ENCODE measurements at places on chromosomes 2 and 18.

- DNase-seq = peak; percentile 60
Observed at GRCh38 chr2:239482778-239483712, 82.2 kb upstream of the HDAC4 start.

DNA sequence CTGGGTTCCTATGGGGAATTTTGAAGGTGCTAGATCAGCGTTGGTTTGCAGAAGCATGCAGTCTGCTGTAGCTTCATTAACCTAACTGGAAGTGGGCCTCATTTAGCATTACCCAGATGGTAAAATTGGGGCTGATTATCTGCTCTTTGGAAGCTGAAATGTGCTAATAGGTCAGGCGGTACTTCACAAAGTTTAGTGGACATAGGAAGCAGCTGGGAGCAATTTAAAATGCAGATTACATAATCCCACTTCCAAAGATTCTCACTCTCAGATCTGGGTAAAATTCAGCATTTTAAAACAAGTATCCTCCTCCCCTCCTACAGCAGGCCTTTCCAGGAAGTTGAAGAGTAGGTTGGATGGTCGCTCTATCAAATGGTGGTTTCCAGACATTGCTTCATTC is 907.0 kb downstream of the CPS1 start:
- no peak for DNase-seq

DNA sequence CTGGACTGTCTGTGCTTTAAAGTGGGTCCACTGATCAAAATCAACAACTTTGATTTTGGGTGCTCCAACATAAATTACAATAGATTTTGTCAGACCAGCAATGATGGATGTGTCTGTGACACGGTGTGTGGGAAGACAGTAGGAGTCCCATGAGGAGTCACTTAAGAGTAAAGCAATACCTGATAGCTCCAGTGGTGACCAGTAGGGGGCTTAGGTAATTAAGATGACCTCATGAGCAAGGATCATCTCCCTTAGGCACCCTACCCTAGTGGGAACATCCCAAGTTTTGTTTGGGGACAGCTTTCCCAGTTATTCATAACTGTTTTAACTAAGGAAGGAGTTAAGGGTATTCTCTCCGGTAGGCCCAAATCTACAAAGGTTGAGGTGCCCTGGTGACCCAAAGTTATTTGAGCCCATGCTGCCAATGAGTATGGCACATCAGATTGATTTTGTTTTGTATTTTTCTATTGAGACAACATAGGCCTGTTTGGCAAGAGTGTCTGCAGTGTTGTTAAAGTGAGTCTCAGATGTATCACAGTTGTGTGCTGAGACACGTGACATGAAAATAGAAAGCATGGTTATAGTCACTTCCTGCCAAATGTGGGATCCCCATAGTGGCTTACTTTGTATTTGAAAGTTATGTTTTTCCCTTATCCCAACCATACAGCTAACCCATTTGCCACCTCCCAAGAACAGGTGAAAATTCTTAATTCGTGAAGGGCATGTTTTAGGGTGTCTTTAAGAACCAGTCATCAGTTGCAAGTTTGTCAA is 1337.6 kb upstream of the SLC39A10 start:
- no peak for DNase-seq

DNA sequence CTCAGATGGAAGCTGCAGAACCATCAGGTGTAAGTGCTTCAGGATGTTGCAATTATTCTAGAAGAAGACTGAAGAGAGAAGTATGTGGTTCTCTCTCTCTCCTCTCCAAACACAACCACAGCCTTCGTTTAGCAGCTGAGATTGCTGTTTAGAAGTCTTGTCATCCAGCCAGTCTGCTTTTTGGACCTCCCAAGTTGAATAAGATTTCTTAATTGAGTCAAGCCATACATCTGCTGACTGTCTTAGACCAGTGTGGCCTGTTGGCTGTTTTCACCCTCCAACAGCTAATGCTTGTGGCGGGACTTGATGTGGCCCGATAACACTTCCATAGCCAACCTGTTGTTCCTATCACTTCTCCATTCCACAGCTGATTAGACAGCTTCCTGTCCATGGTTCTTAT is 91.3 kb upstream of the TMEM17 start:
- no peak for DNase-seq

DNA sequence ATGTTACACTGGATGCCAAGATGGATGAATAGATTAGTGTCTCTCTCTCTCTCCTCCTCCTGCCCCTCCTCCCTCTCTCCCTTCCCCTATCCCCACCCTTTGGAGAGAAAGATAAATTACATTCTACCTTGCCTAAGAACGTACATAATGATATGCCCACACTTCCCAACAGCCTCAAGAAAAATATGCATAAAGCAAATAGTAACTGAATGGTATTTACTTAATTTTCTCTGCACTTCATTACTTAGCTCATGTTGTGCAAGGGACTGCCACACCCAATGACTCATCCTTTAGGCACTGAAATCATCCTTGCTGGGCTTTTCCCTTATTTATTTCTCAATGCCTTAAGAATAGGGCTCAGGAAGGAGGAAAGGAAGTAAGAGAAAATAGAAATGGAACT is 137.3 kb upstream of the PID1 start:
- peak; percentile 74 for DNase-seq

DNA sequence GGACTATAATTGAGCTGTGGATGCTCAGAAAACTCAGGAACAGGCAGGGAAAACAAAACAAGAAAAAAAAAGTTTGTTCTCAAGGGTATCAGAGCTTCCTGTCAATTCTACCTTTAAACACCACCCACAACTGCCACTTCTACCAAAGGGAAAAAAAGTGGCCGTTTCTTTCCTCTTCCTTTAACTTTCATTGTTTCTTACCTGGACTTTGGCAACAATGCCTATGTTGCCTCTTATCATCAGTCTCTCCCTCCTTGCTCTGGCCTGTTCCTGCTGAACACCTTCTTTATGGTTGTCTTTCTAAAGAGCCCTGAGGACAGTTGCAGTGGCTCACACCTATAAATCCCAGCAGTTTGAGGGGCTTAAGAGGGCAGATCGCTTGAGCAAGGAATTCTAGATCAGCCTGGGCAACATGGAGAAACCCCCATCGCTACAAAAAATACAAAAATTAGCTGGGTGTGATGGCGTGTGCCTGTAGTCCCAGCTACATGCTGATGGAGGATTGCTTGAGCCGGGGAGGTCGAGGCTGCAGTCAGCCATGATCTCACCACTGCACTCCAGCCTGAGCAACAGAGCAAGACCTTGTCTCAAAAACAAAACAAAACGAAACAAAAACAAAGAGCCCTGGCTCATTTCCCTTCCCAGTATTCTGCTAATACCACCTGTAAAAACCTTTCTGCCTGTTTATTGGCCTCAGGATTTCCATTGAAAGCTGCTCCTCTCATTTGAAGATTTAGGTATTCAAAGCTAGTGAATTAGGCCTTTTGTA is 18.0 kb upstream of the NR4A2 start:
- DNase-seq = no peak

DNA sequence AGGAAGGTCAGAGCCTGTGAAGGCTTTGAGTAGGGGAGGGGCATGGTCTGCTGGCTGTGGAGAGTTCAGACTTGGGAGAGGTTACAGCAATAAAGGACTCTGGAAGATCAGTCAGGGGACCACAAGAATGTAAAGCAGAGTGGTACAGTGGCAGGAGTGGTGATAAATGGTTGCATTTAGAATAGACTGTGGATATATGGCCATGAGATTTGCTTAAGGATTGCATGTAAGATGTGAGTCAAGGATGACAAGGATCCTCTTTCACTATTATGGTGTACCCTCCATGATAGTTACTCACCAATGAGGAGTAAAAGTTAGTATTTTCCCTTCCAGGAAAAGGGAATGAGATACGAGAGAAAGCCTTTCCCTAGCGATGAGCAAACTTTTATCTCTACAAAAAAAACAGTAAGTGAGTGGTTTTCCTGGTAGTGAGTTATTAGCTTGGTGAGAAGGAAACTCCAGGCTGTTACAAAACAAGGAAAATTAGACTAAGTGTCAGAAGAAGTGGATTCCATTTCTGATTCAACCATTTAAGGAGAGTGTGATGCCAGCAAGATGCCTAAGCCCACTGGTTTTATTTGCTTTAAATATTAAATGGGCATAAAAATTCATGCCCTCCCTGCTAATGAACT is 818.0 kb upstream of the ACVR2A start:
- DNase-seq = no peak

- DNase-seq = no peak
Observed at GRCh38 chr2:25310965-25311864, 30.5 kb downstream of the DNMT3A start.

DNA sequence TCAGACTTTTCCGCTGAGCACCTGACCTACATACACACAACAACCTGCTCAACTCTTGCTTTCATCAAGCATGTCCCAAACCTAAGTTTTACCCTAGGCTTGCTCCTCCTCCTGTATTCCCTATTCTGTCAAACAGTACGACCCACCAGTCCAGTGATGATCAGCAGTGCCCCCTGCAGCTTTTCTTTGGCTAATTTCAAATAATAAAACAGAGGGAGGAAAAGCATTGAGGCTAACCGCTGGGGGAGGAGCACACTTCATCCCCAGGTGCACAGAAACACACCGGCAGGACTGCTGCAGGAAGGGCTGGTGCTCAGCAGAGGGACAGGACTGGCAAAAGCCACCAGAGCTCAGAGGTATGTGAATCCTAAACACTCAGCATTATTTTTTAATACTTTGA is 21.2 kb downstream of the E2F6 start:
- no peak for DNase-seq

GRCh38 chr2:67462738-67463496 is 65.8 kb downstream of the ETAA1 start:
- DNase-seq = no peak

- DNase-seq = no peak
Observed at GRCh38 chr2:113180131-113180946, 6.6 kb downstream of the PSD4 start.

- peak; percentile 51 for DNase-seq
Observed at GRCh38 chr2:25851740-25852503, 26.4 kb downstream of the ASXL2 start.

DNA sequence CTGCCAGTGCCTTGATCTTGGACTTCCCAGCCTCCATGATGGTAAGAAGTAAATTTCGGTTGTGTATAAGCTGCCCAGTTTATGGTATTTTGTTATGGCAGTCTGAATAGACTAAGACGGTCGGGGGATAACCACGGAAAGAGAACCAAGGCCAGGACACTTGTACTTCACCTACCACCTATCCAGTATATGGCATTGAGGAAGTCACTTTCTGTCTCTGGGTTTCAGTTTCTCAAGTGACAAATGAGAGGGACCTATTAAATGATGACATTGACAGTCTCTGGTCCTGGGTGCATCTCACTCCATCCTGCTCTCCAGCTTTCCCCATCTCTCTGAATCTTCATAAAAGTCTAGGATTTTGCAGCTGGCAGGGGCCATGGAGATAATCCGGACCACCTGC is 183.8 kb upstream of the MSH6 start:
- no peak for DNase-seq

- DNase-seq = no peak
Observed at GRCh38 chr2:810397-810796, 133.2 kb upstream of the TMEM18 start.

DNA sequence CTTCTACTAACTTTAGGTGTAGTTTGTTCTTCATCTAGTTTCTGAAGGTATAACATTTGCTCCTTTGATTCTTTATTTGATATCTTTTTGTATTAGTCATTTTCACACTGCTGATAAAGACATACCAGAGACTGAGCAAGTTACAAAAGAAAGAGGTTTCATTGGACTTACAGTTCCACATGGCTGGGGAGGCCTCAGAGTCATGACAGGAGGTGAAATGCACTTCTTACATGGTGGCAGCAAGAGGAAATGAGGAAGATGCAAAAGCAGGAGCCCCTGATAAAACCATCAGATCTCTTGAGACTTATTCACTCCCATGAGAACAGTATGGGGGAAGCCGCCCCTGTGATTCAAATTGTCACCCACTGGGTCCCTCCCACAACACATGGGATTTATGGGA is 544.4 kb upstream of the DSEL start:
- no peak for DNase-seq

DNA sequence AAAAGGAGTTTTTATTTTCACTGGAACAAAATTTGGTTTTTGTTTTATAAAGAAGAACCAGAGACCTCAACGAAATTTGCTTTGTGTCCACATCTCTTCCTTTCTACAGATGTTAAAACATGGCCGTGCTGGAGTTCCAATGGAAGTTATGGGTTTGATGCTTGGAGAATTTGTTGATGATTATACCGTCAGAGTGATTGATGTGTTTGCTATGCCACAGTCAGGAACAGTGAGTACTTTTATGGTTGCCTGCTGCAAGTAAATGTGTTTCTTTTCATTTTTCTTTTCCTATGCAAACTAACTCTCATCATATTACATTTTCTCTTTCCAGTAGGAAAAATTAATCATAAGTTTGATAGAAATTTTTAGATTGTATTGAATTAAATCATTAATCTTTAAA is 48.4 kb upstream of the TBR1 start:
- no peak for DNase-seq

DNA sequence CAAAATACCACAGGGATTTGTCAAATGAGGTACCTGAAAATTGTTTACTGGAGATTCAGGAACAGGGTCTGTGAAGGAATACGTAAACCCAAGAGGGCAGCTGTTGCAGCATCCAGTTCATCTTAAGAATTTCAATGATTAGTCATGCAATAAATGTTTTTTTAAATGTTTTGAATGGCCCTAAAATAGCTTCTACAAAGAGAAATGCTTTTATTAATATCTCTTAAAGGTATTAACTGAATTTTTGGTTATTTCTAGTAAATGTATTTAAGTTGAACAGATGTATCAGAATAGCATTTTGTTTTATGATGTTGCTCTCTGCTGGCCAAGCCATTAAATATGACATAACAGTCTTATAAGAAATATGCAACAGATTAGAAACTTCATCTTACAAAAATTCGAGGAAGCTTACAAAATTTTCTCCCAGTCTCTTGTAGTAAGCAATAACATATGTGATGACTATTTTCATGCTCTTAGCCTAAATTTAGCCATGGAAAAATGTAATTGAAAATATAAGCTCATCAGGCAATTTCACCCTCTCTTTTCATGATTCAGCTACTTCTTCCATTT is 863.9 kb downstream of the SUCLG1 start:
- peak; percentile 31 for DNase-seq

DNA sequence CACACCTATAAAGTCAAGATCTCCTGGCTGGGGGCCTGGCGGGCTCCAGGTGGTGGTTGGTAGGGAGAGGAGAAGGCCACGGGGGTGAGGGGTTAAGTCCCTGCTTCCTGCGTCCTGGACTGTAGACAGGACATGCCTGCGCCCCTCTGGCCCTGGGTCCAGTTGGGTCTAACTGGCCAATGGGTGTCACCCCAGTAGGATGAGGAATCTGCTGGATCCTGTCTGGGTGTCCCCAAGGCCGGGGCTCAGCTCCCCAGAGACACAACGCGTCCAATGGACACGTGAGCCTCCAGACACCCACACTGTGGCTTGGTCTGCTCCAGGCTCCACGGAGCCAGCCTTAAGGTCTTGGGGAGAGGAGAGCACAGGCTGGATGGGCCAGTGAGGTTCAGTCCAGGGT is 19.6 kb downstream of the AQP12A start:
- no peak for DNase-seq

GRCh38 chr2:206442474-206442832 is 879 bp upstream of the ADAM23 start:
- DNase-seq = no peak

DNA sequence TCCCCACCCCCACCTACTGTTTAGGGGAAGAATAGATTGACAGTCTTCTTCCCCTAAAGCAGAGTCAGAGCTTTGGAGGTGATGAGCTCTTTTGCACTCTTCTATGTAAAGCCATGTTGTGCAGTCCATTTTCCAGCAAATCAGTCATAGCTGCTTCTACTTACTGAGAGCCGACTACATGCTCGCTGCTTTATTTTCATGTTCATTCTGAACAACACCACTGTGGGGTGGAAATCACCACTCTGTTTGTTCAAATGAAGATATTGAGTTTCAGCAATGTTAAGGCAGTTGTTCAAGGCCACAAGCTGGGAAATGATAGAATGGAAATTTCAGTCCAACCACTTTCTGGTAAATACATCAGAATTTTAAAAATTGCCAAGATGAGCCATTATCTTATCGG is 88.3 kb downstream of the INSIG2 start:
- DNase-seq = no peak
